ENCODE measurements at places on chromosomes 11 and 22.

GRCh38 chr11:100740440-100740839 lies 53.4 kb downstream of the ARHGAP42 start:
- DNase-seq, result no peak

GRCh38 chr11:114304969-114305368 lies 8.8 kb downstream of the NNMT start:
- no peak for DNase-seq

GRCh38 chr11:130094614-130095013 lies 24.9 kb downstream of the APLP2 start:
- no peak for DNase-seq

GRCh38 chr11:81005595-81005994 lies 1564.8 kb upstream of the TENM4 start:
- DNase-seq, result peak; percentile 22

GRCh38 chr22:48842976-48843375 lies 984.7 kb downstream of the BRD1 start:
- DNase-seq, result no peak

DNA sequence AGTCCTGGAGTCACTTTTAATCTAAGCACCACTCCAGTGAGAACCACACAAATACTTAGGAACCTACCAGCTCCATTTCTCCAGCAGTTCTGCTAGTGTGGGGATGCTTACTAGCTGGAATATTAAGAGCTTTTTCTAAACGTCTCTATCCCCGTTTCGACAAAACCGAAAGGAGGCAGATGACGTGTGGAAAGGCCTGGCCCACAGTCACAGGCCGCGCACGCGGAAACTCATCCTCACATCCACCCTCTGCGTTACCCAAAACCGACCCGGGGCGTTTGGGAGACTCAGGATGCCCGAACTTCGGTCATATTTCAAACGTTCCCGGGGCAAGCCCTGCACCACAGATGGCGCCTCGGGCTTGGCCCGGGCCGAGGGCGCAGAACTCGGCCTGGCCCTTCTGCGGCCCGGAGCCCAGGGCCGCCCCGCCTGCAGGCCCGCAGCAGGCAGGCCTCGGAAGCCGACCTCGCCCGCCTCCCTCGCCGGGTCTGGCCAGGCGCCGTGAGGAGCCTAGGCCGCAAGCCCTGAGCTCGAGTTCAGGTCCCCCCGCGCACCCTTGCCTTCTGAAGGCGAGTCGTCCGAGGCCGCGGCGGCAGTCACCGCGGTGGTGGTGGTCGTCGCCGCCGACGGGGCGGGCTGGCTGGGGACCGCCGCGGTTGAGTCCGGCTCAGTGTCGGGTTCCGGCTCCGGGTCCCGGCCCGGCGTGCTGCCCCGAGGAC lies 473 bp downstream of the FNBP4 start:
- no peak for DNase-seq

DNA sequence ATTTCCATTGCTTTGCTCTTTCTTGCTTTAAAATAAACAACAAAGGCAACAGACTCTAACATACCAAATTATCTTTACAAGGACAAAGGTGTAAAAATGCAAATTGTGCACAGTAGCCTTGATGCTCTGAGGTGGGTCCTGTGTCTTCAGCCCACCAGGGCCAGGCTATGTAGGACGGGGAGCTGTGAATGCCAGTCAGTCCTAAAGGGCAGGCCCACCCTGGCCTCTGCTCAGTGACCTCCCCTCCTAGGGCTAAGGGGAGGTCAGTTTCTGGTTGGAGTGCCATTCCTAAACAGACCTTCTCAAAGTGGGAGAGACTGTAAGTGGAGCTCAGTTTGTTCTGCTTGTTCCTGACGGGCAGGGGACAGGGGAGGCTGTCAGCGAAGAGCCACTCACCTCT lies 78.0 kb upstream of the SUSD2 start:
- DNase-seq, result no peak

DNA sequence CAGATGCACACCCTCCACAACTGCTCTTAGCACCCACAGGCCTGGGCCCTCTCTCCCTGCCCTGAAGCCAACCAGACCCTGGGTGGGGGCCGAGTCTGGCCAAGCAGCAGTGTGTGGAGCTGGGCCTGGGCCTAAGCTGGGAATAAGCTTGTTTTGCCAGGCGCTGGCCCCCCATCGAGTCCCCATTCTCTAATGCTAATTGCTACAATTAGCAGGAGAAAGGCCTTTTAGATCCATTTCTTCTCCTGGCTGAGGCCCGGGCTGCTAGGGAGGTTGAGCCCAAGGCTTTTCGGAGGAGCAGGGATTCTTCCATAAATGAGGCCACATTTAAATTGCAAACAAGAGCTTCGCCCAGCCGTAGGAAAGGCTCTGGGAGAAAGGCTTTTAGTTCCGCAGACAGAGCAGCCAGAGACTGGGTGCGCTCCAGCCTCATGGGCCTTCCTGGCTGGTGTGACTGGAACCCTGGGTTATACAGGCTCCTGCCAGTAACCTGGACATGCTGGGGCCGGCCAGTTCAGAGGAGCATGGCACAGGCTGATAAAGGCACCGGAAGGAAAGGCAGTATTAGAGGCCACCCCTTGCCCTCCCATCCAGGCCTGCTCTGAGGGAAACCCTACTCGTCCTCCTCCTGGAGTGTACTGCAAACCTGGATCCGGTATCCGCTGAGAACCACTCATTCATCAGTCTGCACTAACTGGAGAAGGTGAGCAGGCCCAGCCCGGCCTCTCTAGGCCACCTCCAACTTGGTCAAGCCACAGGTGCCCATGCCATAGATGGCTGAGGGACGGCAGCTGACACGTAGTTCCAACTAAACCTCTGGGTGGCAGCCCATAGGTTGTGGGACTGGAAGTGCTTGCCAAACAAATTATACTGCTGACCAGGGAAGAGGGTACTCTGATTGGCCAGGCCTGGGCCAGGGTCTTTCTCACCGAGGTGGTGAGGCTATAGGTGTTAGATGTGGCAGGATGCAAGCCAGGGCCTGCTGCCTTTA lies 6.2 kb downstream of the KCNQ1OT1 start:
- no peak for DNase-seq

DNA sequence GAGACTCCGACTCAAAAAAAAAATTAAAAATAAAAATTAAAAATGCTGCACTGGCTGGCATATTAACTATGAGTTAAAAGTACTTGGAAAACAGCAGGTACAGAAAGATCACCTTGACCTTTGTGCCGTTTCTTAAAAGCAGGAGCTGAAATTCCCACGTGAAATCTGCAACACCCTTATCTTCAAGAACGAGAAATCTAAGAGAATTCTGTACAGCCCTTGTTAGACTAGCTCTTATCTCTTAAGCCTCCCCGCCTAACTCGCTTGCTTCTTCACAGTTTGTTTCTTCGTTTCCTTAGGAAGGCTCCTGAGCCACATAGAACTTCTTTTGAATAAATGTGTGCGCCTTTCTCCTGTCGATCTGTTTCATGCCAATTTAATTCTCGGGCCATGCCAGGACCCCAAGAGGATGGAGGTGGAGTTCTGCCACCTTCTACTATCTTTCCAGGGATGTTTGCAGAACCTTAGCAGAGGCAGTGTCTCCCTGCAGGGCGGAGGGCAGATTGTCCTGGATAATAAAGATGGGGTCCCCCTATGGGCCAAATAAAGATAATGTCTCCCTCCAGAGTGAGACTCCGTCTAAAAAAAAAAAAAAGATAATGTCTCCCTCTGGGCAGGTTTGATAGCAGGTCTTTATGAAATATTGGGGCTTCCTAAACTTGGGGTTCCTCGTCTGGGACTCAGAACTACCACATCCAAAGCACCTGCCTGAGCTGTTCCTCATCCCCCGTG lies 27.4 kb upstream of the SYT8 start:
- no peak for DNase-seq

DNA sequence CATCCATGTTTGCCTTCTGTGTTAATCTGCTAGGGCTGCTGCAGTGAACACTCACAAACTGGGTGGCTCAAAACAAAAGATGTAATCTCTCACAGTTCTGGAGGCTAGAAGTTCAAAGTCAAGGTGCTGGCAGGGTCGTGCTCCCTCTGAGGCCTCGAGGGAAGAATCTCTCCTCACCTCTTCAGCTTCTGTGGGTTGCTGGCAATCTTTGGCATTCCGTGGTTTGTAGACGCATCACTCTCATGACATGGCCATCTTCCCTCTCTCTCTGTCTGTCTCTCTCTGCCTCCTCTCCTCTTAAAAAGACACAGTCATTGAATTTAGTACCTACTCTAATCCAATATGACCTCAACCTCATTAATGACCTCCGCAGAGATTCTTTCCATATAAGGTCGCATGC lies 78.8 kb downstream of the TSPAN18 start:
- DNase-seq, result no peak

DNA sequence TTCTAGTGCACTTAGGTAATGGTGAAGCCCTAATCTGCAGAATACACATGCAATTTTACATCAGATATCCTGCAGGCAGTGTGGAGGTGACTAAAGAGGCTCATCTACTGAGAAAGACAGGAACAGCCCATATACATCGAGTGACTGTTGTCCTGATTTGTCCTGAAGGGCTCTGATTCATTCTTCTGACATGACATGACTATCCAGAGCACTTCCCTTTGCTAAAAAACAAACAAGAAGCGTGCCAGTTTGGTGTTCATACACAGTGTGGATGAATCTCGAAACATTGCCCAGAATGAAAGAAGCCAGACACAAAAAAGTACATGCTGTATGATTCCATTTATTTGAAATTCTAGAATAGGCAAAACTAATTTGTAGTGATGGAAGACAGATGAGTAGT lies 48.0 kb upstream of the AMPD3 start:
- DNase-seq, result peak; percentile 32

DNA sequence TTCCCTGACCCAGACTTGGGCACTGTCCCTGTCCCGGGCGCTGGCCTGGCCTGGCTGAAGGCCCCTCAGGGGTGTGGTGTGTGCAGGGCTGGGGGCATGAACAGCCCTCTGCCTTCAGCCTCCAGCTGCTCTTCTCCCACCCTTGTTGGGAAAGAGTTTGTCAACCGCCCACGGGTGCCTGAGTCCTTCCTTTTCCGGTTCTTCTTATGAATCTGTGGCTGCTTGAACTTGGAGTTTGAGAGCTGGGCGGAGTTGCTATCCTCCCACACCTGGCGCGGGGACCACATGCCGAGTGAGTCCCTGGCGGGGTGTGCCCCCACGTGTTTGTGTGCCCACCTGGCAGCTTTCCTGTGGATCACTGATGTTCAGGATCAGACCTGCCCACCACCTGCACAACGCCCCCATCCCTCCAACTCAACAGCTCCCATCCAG lies 13.4 kb downstream of the NFAM1 start:
- no peak for DNase-seq

DNA sequence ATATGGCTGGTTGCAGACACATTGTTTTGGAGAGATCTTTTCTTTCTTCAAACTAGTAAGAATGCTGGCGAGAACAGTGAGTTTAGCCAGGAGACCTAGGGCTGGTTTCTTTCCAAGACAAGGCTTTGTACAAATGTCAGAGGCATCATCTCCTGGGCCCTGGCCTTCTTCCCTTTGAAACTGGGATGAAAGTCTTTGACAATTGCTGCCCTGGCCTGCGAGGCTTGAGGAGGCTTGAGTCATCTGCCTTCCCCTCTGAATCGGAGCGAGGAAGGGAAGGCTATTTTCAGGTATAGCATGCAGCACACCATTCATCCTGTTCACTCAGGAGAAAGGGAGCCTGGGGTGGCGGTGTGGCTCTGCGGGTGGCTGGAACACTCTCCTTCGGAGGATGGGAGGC lies 21.5 kb upstream of the PARVG start:
- DNase-seq, result no peak

GRCh38 chr11:62444835-62445234 lies 26.0 kb downstream of the SCGB1A1 start:
- DNase-seq, result no peak

DNA sequence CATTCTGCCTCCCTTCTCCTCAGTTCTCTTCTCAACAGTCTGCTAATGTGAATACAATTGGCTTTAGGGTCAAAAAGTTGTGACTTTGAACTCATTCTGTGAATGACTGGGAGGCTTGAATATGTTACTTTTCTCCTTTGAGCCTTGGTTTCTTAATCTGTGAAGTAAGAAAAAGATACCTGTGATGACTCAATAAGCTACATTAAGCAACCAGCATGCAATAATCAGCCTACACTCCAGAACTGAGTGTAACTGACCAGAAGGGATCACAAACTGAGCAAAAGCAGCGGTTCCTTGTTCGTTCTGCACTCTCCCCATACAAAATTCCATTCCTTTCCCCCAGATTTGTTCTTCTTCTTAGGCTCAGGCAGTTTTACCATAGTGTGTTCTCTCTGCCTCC lies 23.4 kb downstream of the ZNF202 start:
- DNase-seq, result no peak

DNA sequence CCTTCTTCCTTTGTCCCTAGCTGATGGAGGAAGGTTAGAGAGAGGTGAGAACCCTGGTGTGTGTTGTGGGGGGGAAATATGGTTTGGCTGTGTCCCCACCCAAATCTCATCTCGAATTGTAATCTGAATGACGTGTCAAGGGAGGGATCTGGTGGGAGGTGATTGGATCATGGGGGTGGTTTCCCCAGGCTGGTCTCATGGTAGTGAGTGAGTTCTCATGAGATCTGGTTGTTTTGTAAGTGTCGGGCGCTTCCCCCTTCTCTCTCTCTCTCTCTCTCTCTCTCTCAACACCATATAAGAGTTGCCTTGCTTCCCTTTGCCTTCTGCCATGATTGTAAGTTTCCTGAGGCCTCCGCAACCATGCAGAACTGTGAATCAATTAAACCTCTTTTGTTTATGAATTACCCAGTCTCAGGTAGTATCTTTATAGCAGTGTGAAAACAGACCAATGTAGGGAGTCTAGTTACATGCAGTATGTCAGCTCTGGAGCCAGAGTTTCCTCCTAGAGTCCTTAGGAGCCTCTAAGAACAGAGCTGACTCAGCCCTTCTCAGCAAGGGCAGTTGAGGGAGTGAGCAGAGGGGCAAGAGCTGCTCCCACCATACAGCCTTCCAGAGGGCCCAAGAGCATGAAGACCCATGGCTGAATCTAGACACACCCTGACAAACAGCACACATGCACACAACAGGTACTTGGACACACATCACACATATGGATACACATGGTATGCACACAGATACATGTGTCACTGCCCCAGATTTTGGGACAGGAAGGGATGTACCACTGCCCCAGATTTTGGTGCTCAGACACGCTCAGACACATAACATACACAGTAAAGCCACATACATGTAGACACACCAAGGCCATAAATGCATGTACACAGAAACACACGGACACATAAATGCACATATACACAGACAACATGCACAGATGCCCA lies 12.9 kb upstream of the LRRC32 start:
- no peak for DNase-seq

GRCh38 chr11:70220920-70221319 lies 17.8 kb downstream of the FADD start:
- no peak for DNase-seq

DNA sequence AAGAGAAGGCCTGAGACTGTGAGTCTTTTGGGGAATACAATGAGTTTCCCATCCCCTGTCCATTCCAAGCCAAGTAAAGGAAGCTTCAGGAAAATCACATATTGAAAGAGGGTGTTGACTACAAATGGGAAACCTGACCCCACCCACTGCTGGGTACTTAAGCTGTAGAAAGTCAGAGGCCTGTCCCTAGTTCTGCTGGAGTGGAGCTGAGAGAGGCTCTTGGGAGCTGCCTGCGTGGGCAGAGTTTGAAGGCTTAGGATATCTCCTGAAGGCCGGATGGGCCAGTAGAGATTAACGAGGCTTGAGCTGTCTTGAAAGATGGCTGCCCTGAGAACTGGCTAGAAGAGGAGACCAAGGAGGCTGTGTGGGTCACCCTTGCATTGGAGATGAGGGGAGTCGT lies 176.2 kb upstream of the NECTIN1 start:
- no peak for DNase-seq
